ENCODE measurements at places on chromosomes 4 and X.

DNA sequence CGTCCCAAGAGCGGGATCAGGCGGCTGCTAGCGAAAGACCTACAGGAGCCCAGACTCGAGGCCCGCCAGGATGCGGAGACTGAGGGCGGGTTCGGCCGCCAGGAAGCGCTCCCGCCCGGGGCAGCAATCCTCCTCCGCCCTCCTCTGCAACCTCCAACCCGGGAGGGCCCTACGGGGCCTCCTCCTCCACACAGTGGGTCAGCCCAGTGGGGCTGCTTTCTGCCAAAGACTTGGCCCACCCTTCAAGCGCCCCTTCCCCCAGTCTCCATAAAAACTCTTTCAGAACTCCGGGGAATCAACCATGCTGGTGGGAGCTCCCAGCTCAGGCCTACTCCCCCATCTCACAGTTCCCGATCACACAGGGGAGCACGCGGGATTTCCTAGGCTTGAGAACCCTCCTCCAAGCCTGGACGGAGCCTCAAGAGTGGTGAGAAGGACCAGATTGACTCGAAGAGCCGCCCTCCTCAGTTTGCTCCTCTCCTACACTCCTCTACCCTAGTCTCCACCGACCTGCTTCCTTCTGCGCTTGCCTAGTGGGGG lies 77.5 kb downstream of the RLIM start:
- DNase-seq, result no peak

- no peak for DNase-seq
These were observed 1.1 kb upstream of the CHIC2 start for GRCh38 chr4:54065282-54066087.

DNA sequence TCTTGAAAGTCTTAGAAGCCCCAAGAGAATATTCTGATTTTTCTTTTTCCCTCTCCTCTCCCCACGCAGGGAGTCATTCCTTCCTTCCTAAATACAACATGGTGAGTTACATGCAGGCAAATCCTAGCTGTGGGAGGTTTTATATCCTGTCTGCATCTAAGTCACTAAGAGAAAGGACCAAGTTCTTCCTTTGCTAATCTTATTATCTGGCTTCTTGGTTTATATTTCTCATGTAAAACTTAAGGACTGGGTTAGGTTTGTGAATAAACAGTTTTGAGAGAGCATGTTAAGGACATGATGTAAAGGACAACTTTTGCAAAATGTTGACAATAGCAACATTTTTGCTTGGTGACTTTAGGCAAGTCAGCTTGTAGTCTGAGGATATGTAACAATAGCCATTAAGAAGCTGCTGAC lies 5.1 kb upstream of the CXCL9 start:
- DNase-seq, result no peak

DNA sequence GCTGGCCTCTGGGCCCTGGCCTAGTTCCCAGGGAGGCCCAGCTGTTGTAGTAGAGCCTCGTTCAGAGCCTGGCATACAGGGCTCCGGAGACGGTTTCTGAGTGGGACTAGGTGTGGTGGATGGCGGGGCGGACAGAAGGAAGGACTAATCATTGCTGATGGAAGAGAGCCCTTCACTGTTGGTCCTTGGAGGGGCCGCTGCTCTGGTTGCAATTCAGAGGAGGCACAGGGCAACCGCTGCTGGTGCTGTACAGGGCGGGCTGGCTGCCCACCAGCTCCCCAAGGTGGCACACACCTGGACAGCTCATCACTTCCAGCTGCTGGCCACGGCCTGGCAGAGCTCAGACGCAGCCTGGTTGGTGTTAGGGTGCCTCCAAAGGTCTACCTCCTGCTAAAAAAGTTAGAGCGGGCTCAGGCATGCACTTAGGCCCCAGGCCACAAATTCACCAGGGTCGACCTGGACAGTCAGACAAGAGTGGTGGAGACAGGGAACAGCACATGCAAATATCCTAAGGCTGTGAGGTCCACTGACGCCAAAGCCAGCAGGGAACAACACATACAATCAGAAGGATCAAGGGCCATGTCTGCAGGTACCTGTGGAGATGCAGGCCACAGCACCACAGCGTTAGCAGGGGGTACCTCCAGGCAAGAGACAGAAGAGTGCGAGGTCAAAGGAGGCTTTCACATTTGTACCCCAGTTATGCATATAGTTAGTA lies 7.5 kb upstream of the RNF4 start:
- DNase-seq, result no peak

DNA sequence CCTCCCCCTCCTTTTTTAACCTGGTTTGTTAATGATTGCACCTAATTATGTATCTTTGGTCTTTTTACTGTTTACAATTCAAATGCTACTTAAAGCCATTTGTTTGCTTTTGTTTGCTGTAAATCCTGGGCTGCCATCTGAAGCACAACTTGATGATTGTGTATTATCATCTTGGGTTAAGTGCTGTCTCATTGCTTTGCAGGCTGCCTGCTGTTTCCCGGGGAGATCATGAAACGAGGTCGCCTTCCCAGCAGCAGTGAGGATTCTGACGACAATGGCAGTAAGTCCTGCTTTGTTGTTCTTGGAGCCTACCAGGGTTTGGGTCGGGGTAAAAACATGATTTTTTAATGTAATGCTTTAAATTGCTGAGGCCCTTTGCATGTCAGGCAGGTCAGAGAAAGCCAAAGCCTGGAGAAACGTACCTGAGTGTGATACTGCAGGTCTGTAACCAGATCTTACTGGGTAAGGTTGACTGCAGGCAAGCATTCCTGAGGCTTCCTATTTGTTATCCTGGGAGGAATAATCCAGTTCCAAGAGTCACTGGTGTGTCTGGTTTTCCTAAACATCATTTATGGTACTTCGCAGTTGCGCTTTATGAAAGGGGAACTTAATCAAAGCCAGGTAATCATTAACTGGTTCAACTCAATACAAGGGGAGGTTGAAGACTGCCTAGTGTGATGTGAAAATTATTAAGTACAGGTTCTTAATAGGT lies 22.2 kb downstream of the JADE1 start:
- no peak for DNase-seq

DNA sequence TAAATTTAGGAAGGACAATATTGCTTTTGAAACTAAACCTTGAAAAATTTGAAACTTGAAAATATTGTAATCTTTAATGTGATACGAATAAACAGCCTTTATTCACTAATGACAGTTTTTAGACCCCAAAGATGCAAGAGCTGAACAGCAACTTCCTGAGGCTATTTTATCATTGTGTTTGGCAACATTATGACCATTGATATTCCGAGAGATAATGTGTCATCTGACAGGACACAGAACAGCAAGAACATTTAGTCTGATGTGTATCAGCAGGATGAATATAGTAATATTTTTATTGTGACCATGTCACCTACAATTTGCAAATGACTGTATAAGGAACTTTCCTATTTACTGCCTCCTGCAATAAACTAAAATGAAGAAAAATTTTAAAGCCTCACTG lies 316.0 kb downstream of the ADAM29 start:
- DNase-seq, result no peak

- no peak for DNase-seq
These were observed at the start of the genes SATL1 and ZNF711 for GRCh38 chrX:85243761-85244449. Gene SATL1 (minus strand): TSS chrX:85243779. CDS start chrX:85108968, 134,811 bp downstream. Gene ZNF711 (plus strand): TSS chrX:85243991. CDS start chrX:85247573, 3,582 bp downstream.

- DNase-seq, result no peak
These were observed 867 bp downstream of the TIFA start for GRCh38 chr4:112284662-112285411.

DNA sequence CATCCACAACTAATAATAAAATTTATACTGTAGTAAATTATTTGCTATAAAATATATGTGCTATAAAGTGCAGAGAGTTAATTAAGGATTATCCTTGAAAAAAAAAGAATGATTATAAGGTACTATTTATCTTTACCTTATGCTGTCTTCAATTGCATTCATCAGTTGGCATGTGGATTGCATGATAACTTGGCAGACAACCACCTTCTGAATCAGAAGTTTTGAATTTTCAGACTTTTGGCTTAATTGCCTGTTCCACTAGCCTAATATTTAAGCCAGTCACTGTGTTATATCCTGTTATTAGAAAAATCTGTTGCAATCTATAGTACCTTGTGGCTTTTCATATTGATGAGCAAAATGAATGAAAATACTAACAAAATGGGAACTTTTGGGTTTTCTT lies 1040.3 kb upstream of the PCDH10 start:
- DNase-seq, result no peak

- DNase-seq, result no peak
These were observed 98.2 kb downstream of the ANK2 start for GRCh38 chr4:113147498-113148111.

- DNase-seq, result no peak
These were observed 133.6 kb upstream of the ARHGEF9 start for GRCh38 chrX:63918611-63919010.

DNA sequence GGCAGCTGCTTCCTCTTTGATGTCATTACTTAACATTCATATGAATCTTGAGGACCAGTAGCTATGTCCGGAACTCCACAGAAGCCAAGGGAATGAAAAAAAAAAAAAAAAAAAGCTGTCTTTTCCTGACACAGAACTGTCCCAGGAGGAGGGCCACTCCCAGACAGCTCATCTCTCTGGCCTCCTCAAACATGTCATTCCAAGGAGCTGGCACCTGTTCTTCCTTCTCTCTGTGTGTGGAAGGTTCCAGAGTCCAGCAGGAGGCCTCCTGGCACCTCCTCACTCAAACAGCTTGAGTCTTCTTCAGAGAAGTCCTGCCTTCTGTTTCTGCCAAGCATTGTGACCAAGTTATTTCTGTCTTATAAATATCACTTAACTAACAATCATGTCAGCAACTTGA lies 458.5 kb downstream of the AFF2 start:
- DNase-seq, result no peak

DNA sequence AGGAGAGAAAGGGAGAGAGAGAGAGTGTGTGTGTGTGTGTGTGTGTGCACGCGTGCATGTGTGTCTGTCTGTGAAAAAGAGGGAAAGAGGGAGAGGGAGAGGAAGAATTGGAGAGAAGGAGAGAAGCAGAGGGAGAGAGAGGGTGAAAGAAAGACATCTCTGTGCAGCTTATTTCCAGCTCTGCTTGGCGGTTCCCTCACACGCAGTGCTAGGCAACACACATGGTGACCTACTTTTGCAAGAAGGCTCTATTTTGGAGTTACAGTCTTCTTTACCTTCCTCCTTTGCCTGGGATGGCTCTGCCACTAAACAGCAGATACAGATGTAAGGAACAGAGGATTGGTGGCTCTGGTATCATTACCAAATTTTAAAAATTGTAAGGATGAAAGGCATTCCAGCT lies 40.1 kb downstream of the SLC16A2 start:
- no peak for DNase-seq

DNA sequence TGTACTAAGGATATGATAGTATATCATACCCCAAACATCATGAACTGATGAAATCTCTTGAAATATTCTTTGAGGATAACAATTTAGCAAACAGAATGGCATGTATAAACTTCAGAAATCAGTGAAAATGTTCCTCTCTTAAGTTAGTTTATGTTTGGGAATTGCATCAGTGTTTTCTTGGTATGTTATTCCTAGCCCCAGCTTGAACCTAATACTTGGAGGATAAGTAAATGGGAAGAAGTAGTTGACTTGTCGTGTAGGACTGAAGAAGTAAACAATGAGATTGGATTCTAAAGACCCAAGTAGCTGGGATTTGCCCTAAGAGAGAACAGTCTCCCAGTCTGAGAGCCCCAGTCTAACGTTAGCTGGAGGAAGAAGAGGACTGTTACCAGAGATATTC lies 355.7 kb downstream of the GALNTL6 start:
- no peak for DNase-seq

GRCh38 chr4:38306482-38307071 lies 346.4 kb downstream of the PTTG2 start:
- no peak for DNase-seq

DNA sequence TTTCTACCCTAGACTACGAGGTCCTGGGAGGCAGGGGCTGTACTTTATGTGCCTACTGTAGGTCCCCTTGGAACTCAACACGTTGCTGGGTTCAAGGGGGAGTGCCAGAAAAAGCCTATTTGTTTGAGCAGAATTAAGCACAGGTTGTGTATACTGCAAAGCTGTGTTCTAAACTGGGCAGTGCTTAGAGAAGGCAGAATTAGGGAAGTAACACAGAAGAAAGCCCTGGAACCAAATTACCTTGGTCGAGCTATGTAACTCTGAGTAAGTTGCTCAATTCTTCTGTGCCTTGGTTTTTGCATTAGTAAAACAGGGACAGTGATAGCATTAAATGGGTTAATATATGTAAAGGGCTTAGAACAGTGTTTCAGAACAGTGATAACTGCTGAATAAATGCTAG lies 245.0 kb upstream of the SFRP2 start:
- DNase-seq, result no peak

DNA sequence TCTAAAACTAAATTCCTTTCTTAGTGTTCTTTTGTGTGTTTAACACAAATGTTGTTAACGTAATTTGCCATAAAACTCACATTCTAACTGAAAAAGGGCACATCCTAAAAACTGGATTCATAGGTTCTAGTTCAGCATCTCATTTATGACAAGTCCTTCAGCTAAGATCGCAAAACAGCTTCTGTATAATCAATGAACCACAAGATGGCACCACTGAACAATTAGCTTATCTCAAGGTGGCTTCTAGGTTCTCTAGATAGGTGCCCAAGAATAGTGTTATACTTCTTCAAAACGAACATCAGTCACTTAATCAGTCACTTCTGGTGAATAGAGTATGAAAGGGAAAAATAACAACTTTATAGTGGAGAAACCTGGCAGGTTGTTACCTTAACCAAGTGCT lies 54.3 kb downstream of the NRK start:
- DNase-seq, result no peak

DNA sequence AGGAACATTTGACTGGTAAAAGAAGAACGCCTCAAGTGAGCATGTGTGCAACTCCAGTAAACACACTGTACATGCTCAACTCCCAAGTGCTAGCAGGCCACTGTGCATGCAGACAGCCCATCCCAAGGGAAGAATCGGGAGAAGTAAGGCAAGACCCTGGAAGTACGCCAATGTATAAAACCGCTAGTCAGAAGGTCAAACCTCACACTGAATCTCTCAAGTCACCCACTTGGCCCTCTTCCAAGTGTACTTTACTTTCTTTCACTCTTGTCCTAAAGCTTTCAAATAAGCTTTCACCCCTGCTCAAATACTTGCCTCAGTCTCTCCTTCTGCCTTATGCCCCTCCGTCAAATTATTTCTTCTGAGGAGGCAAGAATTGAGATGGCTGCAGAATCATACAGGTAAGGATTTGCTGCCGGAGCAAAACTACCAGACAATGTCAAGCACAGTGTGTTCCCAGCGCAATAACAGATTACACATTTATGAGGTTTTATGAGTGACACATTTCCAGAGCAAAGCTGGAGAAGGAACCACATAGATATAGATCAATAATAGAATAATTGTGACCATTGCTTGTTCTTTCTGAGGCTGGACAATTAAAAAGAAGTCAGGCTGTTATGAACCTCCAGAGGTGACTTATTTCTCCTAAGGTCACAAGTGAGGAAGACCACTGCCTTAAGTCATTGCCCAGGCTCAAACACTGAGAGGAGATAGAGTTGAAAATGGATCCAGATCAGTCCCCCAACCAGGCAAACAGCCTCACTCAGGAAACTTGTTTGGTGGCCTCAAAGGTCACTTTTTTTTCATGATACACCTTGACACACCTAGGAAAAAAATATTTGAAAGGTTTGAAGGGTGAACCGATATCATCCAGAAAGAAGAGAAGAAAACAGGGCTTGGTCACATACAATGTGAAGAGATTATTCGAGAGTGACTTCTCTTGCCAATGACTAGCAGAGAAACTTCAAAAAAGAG lies 26.3 kb downstream of the CXCL1 start:
- no peak for DNase-seq
